ENCODE measurements at places on chromosomes 3 and 15.

DNA sequence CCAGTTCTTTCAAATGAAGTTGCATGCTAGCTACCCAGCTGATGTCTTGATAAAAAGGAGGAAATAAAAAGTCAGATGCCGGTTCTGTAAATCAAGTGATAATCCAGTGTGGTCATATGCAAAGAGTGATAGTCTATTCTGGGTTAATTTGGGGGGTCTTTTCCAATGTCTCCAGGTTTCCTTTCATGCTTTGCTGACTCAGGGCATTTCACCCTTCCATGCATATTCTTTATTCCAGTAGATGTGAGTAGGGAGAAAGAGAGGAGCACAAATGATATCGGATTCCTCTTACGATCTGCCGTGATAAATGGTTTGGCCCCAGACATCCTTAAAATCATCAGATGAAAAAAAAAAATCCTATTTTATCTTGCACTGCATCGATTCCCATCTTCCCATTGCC, 60.8 kb downstream of the ADAMTS9 start:
- no peak for DNase-seq

- no peak for DNase-seq
Observed at GRCh38 chr3:141415953-141416352, 47.6 kb downstream of the ZBTB38 start.

DNA sequence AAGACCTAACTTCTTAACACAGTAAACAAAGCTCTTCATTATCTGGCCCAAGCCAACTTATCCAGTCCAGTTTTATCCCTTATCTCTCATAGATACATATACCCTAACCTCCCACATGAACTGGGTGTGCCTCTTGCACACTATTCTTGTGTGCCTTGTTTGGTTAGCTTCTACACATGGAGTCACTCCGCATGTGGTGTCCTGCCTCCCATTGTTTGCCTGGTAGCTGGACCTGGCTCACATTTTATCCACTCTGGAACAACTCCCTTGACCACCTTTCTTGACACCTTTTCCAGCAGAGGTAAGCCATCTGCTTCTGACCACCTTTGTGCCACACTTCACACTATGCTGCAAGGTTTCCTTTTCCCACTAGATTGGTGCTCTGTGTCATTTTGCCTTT, 15.2 kb downstream of the TIPARP start:
- DNase-seq = no peak

DNA sequence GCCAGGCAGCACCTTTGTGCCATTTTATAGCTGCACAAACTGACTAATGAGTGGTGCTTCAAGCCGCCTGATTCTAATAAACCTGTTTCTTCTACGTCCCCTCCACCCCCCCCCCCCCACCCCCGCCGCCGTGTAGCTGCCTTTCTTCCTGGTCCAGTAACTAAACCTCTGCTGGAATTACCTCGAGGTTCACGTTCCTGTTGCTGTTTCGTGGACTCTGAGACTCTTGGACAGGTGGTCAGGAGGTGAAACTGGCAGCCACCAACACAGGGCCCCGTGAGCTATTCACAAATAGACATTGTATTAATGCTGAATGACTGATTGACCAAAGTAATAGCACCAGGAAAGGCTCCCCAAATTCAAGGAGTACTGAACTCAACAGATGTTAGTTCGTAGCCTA, 73.9 kb downstream of the TRIM69 start:
- DNase-seq = no peak

- DNase-seq = no peak
Observed at GRCh38 chr3:179961071-179961702, 75.5 kb downstream of the PEX5L start.

GRCh38 chr3:115388811-115389210, 234.5 kb upstream of the GAP43 start:
- no peak for DNase-seq

DNA sequence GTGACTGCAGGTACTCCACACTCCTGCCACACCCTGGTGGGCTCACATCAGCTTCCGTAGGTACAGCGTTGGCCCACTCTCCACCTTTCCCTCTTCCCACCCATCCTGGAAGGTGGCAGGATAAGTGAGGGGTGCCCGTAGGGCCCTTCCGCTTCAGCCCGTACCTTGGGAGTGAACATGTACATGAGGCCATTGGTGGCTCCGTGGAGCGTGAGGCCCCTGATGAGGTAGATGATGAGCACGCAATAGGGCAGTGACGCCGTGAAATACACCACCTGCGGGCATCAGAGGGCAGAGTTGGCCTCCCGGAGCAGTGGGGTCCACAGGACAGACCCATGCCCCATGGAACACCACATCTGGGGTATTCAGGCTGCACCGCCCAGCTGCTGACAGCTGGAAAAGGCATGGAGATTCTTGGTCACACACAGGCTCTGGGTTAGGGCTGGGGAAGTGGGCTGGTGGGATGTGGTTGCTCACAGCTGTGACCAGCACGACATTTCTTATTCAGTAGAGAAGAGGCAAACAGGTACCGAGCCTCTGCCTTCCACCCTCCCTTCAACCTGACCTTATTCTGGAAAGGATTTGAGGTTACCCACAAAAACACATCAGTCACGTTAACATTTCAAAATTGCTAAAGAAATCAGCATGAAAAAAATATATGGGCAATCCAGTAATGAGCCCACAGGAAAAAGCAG, 23.8 kb downstream of the SLC6A20 start:
- no peak for DNase-seq

DNA sequence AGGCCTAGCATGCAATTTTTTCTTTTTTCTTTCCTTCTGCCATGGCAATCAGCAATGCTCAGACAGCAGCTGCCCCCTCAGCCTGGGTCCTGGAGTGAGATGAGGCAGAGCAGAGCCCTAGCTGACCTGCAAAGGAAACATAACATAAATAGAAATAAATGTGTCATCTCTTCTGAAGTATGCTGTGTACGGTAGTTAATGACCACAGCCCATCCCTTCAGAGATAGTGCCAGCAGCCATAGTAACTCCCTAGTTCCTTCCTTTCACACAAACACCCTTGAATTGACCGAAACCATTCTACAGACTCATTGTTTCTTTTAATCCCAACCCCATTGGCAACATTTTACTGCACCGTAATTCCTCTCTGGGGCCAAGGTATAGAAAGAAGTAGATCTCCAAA, 8.4 kb upstream of the CD47 start:
- no peak for DNase-seq

DNA sequence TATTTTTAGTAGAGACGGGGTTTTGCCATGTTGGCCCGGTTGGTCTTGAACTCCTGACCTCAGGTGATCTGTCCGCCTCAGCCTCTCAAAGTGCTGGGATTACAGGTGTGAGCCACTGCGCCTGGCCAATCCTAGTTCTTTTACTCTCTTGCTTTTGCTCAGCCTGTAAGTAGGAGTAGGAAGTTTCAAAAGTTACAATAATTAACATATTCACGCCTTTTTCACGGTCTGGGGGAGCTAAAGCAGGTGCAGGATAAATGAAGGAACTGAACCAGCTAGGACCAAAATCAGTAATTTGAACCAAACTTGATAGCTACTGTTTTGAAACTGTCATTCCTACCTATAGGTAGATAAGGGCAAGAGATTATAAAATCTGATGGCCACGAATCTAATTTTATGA, 98.5 kb downstream of the CACNA1D start:
- no peak for DNase-seq

GRCh38 chr15:66936109-66936860, 129.1 kb upstream of the SMAD3 start:
- DNase-seq = no peak

GRCh38 chr3:1380926-1381646, 288.3 kb downstream of the CNTN6 start:
- no peak for DNase-seq

- DNase-seq = no peak
Observed at GRCh38 chr3:109059264-109059663, 58.7 kb downstream of the MORC1 start.

- peak; percentile 29 for DNase-seq
Observed at GRCh38 chr3:132399054-132399929, 18.0 kb upstream of the DNAJC13 start.

GRCh38 chr15:63243101-63243500, 34.3 kb upstream of the APH1B start:
- DNase-seq = no peak

DNA sequence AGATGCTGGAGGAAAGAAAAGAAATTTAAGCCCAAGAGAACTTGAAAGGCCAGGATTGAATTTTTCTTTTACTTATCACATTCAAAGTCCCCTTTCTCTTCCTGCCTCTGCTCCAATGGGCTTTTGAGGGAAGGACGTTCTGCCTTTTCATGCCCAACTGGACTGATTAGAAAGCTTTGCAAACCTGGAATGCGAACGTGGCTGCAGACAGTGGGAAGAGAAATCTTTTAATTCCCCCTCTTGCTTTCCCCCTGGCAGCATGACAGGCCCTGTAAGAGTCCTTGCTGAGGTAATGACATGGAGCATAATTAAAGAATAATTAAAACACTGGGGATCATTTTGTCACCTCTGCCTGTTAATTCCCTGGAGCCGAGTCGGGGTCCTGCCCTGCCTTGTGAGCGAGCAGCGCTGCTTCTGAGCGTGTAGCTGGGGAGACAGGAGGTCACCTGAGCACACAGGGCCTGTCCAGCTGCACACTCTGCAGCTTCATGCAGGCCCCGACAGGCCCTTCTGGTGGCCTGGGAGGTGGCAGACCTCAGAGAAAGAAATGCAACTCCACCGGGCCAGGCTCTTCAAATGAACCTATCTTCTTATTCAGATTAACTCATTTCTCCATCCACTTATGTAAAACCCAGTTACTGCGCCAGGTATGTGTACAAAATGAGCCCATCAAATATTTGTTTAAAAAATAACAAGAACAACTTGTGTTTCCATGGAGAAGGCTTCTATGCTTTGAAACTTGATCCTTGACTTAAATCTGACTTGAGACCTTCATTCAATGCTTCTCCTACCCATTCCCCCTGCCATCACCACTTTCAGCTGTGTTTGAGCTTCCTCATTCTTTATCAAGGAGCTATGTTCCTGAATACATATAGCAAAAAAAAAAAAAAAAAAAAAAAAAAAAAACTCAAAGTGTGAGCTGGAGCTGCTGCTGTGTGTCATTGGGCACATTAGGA, 628.2 kb upstream of the CFAP20DC start:
- DNase-seq = no peak

DNA sequence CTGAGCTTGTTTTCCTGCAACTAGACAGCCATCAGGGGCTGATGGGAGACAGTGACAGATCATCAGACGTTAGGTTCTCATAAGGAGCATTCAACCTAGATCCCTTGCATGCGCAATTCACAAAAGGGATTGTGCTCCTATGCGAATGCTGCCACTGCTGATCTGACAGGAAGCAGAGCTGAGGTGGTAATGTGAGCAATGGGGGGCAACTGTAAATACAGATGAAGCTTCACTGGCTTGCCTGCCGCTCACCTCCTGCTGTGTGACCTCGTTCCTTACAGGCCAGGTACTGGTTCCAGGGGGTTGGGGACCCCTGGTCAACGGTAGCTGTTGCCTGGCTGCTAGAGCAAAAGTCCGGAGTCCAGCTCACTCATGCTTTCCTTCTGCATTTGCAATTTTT, 26.4 kb upstream of the KCNAB1 start:
- no peak for DNase-seq

DNA sequence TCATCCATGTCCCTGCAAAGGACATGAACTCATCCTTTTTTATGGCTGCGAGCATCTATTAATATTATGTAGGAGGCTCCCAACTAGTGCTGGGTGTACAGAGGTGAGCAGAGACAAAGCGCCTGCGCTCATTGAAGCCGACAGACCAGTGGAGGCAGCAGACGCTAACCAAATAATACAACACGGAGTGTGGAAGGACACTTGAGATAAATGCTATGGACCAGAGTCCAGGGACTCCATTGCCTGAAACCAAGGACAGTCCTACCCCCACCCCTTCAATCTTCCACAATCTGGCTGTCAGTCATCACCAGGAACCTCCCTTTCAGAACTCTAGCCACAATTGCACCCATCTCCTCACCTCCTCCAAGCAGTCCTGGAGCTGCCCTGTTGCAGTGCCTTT, 41.5 kb downstream of the KLHL6 start:
- no peak for DNase-seq

- no peak for DNase-seq
Observed at GRCh38 chr15:55917881-55918296, 75.5 kb downstream of the NEDD4 start.

GRCh38 chr3:172606021-172606420, 82.8 kb upstream of the TNFSF10 start:
- DNase-seq = no peak

GRCh38 chr3:84965141-84965540, 6.4 kb downstream of the CADM2 start:
- DNase-seq = no peak

- peak; percentile 51 for DNase-seq
Observed at GRCh38 chr3:76222201-76222600, 436.9 kb upstream of the ZNF717 start.

- peak; percentile 89 for DNase-seq
Observed at GRCh38 chr3:140629357-140630137, 48.3 kb upstream of the TRIM42 start.

DNA sequence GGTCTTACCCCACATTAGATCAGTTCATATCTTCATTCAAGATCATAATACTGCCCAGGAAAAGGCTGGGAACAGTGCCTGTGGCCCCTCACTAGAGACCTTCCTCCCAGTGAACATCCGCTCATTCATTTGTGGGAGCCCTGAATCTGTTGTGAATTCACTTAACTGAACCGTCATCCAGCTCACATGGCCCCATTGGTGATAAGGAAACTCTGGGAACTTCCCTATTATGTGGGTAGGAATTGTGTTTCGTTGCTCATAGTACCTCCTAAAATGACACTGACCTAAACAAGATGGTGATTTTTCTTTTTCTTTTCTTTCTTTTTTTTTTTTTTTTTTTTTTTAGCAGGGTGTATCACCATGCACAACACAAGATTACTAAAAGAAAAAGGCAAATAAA, 6.8 kb upstream of the MESP2 start:
- DNase-seq = no peak

GRCh38 chr15:90084876-90085423, 17.3 kb downstream of the IDH2 start:
- no peak for DNase-seq

- no peak for DNase-seq
Observed at GRCh38 chr3:66485291-66485968, 15.4 kb downstream of the LRIG1 start.

DNA sequence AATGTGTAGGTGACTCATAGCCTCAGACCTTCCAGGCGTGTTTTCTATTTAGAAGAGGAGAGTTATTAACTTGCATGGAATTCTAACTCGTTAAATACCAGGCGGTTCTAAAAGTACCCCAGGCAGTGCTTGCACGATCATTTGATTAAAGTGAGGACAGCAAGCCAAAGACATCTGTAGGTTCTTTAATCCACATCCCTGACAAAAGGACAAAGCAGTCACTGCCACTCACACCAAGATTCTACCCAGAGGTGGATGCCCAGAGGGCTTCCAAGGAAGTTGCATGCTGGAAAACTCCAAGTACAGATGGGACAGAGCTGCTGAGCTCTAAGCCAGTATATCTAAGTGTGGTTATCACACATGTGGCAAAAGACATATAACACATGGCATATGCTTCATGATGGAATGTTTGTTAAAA, 372.1 kb downstream of the ROBO2 start:
- DNase-seq = no peak

DNA sequence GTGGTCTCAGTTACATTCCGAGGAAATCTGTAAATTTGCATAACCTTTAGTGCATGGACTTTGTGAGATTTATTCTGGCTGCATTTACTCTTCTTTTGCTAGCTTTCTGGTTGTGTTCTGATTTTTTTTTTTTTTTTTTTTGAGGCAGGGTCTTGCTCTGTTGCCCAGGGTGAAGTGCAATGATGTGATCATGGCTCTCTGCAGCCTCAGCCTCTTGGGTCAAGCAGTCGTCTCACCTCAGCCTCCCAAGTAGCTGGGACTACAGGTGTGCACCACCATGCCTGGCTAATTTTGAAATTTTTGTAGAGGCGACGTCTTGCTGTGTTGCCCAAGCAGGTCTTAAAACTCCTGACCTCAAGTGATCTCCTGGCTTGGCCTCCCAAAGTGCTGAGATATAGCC, 12.6 kb downstream of the RAB5A start:
- no peak for DNase-seq

GRCh38 chr3:177229791-177230190, 32.5 kb upstream of the TBL1XR1 start:
- DNase-seq = no peak

Measured in HS-27A (cell line).